HFFc6 (cell line): ENCODE measurements at places on chromosomes 2 and 18. TPM values are rescaled to one million over a fixed set of nuclear protein-coding genes. Genes with fewer than 3 reads are reported as not detected.

- no peak for DNase-seq
Observed at GRCh38 chr2:170771421-170771937, 1.3 kb downstream of the ERICH2 start.

DNA sequence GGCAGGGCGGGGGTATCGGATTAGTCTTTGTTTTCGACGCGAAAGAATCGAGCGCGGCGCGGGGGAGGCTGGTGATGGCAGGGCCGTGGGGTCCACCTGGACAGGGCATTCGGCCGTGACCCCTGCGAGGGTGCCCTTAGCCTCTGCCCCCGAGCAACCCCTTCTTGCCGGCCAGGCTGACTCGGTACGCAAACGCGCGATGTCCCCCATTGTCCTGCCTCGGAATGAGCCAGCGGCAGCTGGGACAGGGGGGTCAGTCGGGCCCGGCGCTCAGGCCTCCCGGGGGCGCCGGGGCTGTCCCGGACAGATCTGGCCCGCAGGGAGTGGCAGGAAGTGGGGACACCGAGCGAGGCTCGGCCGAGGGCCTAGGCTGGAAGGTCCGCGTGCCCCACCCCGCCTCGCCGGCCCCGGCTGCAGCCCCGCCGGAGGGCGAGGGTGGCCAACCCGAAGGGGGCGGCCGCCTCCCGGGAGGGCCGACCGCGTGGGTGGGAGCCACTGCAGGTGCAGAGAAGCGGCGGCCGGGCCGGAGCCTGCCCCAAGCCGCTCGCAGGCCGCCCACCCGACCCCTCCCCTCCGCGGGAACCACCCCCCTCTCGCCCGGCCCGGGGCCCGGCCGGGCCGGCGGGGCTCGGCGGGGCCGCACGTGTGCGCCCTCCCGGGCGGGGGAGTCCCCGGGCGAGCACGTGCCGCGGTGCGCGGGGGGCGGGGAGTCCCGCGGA is at the start of gene TET3:
TSS of gene TET3 (plus strand) at position 708 of the 719 bp plus-strand sequence. CDS start 1,494 bp downstream, outside the sequence.
- DNase-seq = no peak

DNA sequence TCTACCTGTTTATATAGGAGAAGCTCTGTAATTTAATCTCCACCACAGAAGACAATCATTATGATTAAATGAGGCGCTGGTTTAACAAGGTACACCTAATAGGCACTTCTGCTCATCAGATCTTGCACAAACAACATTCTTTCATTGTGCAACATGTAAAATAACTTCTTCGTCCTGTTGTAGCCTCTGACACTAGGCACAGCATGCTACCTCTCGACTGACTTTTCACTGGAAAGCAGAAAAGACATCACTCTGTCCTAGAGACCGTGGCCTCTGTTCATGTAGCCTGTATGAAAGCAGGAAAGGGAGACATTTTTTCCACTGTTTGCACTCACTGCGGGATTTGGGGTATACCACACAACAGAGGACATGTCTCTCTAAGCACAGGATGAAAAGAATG is 316.5 kb downstream of the IRS1 start:
- DNase-seq = no peak

GRCh38 chr18:62610701-62611411 is 88.0 kb downstream of the ZCCHC2 start:
- no peak for DNase-seq

DNA sequence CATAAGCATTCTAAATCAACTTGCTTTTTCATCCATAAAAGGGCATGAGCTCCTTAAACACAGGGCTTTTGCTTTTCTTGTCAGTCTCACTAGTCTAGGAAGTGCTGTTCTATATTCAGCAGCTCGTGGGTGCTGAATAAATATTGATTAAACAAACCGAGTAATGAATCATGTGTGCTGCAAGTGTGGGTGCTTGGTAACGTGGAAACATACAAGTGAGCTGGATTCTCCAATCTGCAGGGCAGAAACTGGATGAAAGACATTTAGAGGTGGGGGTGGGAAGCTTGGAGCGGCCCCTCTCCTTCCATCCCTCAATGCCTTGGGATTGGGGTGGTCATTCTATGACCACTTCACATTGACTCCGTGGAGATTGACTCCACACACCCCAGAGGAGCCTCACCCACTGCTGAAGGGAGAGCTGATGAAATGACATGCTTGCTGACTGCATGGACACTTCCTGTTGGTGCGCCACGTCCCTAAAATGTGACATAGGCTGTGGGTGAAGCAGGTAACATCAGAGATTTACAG is 114.6 kb downstream of the DOCK10 start:
- peak; percentile 15 for DNase-seq

- DNase-seq = no peak
Observed at GRCh38 chr2:128197059-128197458, 106.1 kb downstream of the UGGT1 start.

CHAC2 gene
- total RNA-seq = 4.7 to 8.7 TPM (median 5.3 TPM) in 3 replicates

GRCh38 chr18:34834897-34835296 is 124.8 kb downstream of the DTNA start:
- no peak for DNase-seq

DNA sequence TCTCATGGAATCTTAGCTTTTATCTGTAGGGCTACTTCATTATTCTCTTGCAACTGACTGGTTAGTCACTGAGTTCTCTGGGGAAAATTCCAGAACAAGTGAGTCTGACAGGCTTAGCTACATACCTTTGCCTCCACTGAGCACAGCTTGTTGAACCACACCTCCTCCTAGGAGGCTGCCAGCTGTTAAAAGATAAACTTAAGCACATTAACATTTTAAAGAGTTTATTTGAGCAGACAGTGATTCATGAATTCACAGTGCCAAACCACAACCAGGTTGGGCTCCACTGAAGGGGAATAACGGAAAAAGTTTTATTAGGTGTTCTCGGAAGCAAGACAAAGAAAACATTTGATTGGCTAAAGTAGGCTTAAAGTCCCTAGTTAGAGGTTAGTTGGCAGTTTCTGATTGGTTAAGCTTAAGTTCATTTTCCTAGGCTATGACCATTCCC is 12.5 kb upstream of the SLC38A11 start:
- peak; percentile 99 for DNase-seq
